ENCODE measurements at places on chromosomes 12 and 14.

DNA sequence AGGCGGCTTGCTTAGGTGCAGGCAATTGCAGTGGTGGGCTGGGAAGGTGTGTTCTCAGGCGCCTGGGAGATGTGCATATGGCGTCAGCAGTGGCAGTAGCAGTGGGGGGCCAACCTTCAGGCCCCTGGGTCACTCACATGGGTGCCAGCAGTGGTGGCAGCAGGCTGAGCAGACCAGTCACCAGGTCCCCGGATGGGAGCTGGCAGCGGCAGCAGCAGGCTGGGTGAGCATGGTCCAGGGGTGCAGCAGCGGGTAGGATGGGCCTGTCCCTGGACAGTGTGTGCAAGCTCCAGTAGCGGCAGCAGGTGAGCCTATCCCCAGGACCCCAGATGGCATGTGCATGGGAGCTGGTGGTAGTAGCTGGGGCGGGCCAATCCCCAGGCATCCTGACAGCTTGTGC lies 108.5 kb upstream of the TMEM260 start:
- DNase-seq: no peak

DNA sequence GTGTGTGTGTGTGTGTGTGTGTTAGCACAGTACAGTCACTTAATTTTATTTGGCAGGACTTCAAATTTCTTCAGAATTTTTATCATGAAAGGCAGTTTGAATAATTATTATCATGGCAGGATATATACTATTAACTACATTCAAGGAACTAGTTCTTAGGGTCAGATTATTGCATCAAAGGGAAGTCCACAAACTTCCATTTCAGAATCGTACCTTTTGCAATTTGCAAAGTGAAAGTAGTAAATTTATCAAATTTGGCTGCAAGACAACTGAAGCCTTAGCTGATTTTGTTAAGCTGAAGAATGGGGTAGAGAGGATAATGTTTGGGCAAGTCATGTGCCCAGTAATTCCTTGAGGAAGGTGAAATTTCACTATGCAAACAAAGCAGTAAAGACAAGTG lies 68.2 kb downstream of the PLEKHG7 start:
- DNase-seq: no peak

GRCh38 chr12:43329375-43329774 lies 222.6 kb downstream of the ADAMTS20 start:
- DNase-seq: no peak

GRCh38 chr14:65910108-65910786 lies 497.7 kb downstream of the FUT8 start:
- no peak for DNase-seq

GRCh38 chr12:1634590-1635191 lies 5.7 kb downstream of the WNT5B start:
- no peak for DNase-seq

- DNase-seq: no peak
Observed at GRCh38 chr12:10959804-10960203, 20.7 kb upstream of the TAS2R14 start.

GRCh38 chr12:41940571-41940970 lies 204.1 kb downstream of the GXYLT1 start:
- DNase-seq: no peak

DNA sequence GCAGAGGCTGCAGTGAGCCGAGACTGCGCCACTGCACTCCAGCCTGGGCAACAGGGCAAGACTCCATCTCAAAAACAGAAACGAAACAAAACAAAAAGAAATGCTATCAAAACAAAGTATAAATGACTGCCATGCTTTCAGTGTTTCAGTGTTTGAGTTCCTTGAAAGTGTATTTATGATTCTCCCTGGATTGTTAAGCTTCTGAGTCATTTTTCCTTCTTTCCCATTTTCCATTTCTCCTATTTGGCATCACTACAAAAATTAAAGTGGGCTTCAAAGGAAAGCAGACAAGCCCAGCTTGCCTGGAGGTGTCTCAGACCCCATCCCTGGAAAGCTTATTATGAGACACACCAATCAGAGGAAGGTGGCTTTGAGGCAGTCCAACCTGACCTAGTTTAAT lies 35.1 kb downstream of the NIN start:
- no peak for DNase-seq

- no peak for DNase-seq
Observed at GRCh38 chr12:95956557-95957145, 13.5 kb downstream of the AMDHD1 start.

GRCh38 chr12:25107920-25108319 lies 87.0 kb downstream of the DNAI7 start:
- no peak for DNase-seq

GRCh38 chr14:56358851-56359614 lies 220.6 kb upstream of the TMEM260 start:
- no peak for DNase-seq

GRCh38 chr12:40963751-40964150 lies 224.4 kb upstream of the PDZRN4 start:
- no peak for DNase-seq

DNA sequence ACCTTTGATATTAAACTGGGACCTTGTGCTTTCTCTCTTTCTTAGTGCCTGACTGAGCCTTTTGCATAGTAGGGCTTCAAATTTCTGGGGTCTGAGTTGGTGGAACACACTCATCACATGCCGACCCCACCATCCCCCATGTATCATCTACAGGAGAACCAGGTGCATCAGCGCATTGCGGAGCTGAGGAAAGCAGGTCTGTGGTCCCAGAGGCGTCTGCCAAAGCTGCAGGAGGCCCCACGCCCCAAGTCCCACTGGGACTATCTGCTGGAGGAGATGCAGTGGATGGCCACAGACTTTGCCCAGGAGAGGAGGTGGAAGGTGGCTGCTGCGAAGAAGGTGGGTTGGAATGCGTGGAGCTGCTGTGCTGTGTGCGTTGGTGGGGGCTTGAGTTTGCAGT lies 37.8 kb downstream of the EP400 start:
- no peak for DNase-seq

DNA sequence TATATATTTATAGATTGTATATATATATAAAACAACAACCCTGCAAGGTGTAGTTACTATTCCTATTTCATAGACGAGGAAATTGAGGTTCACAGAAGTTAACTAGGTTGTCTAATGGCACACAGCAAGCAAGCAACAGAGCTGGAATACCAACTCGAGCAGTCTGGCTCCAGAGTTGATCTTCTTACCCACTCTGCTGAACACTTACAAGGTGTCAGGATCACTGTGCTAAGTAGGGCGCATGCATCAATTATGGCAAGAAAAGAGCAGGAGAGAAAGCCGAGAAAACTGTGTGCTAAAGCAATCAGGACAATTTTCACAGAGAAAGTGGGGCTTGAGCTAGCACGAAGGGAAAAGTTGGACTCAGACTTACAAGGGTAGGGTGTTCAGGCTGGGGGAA lies 15.9 kb upstream of the ARMH4 start:
- no peak for DNase-seq

DNA sequence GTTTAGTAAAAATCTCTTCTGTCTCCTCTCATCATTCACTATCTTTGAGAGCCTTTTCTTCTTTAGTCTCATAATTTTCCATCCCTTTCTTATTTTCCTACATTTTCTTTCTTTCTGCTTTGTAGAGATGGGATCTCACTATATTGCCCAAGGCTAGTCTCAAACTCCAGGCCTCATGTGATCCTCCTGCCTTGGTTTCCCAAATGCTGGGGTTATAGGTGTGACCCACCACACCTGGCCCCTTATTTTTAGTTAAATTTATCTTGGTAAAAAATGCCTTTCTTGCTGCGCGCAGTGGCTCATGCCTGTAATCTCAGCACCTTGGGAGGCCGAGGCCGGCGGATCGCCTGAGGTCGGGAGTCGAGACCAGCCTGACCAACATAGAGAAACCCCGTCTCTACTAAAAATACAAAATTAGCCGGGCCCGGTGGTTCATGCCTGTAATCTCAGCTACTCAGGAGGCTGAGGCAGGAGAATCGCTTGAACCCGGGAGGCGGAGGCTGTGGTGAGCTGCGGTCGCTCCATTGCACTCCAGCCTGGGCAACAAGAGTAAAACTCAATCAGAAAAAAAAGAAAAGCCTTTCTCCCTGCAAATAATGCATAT lies 996 bp downstream of the SLC2A3 start:
- no peak for DNase-seq

GRCh38 chr14:93299866-93300265 lies 33.0 kb downstream of the BTBD7 start:
- no peak for DNase-seq

DNA sequence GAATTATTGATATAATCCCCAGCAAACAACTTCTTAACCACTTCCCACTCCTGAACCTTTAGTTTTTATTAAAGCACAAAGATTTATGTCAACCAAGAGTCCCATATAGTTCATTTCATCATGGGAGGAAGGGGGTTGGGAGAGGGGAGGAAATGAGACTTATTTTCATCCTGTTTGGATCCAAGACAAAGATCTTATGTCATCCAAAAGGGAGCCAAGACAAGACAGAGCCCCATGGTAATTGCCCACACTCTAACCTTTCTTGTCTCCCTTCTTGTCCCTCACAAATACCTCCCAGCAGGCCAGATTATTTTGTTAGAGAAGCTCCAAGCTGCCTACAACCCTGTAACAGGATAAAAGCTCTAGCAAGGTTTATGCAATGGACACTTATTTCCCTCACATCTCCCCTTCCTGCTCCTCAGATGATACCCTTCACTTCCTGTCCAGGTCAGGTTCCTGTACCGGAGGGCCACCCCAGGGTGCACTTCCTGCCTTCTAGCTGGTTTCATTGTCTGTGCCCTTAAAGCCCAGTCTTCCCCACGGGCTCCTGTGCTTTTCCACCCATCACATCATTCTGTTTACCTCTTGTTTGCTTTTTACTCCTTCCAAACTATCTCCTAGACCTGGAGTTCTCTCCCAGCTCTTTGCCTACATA lies 123.7 kb upstream of the MDM1 start:
- no peak for DNase-seq

Data from effector memory CD4-positive, alpha-beta T cell (primary cell).